ENCODE measurements at places on chromosomes 3 and 15. TPM values are rescaled to one million over a fixed set of nuclear protein-coding genes. Genes with fewer than 3 reads are reported as not detected.
A peak's percentile ranks its signal among the peaks of the same experiment; 100 is the strongest.

DNA sequence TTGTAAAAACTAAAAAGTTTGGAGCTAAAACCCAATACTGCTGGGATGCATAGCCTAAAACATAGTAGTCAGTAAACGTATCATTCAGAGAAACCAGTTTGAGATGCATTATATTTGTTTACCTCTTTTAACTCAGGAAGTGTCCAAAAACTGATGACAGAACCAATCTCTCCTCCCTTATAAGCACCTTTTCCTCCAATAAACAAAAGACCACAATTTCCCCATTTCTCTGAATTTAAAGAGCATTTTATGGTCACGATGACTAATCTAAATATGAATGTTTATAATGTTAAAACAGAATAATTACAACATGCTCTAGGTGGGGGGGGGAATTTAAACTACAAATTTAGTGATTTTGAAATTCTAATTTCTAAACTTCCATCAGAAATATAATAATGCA, 58.5 kb downstream of the CEP63 start:
- DNase-seq, result no peak

- DNase-seq, result peak; percentile 61
These were observed 51.9 kb upstream of the KLF13 start for GRCh38 chr15:31274496-31275330.

- no peak for DNase-seq
These were observed 8.8 kb downstream of the STOML1 start for GRCh38 chr15:73983211-73983727.

DNA sequence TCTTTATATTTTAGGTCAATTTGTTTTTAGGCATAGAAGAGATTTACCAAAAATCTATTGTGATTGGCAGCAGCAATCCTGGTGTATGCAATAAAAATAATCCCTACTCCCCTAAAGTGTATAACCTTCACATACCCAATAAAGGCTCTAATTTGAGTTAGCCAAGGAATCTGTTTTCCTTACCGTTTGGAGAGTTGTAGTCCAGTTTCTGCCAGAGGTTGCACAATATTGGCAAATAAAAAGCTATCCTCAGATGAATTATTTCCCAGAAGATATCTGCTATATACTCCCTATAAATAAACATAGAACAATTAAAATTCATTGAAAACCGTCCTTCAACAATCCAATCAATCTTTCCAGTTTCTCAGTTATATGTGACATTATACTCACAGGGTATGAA, 31.1 kb downstream of the ACKR4 start:
- DNase-seq, result no peak

- DNase-seq, result no peak
These were observed 195.9 kb downstream of the KLHL25 start for GRCh38 chr15:85598718-85599398.

DNA sequence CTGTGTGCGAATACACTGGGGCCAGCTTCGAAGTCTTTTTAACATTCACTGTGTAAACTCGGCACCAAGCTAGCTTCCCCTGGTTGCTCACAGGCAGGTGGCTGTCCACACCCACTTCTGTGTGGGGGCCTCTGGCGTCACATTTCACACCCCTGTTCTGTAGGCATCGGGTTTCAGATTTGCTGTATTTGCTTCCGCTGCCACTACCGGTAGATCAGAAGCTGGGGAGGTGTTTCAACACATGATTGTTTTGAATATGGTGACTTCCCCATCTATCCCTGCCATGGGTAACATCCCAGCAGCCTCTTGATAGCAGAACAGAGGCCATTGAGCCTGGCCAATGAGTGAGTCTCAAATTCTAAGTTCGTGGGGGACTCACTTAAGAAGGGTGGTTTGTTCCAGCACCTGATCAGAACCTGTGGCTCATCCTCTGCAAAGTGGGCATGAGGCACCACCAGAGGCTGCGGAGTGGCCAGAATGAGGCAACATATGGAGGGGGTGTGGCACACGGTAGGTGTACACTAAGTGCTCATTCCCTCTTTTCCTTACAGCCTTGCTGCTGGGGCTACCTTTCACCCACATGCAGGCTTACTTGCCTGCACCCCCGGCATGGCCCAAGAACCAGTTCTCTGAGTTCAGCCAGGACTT, 61.5 kb downstream of the IQSEC1 start:
- peak; percentile 90 for DNase-seq

- no peak for DNase-seq
These were observed 63.9 kb downstream of the BOC start for GRCh38 chr3:113275258-113275556.

GRCh38 chr15:79948761-79949160, 22.2 kb downstream of the BCL2A1 start:
- DNase-seq, result no peak

DNA sequence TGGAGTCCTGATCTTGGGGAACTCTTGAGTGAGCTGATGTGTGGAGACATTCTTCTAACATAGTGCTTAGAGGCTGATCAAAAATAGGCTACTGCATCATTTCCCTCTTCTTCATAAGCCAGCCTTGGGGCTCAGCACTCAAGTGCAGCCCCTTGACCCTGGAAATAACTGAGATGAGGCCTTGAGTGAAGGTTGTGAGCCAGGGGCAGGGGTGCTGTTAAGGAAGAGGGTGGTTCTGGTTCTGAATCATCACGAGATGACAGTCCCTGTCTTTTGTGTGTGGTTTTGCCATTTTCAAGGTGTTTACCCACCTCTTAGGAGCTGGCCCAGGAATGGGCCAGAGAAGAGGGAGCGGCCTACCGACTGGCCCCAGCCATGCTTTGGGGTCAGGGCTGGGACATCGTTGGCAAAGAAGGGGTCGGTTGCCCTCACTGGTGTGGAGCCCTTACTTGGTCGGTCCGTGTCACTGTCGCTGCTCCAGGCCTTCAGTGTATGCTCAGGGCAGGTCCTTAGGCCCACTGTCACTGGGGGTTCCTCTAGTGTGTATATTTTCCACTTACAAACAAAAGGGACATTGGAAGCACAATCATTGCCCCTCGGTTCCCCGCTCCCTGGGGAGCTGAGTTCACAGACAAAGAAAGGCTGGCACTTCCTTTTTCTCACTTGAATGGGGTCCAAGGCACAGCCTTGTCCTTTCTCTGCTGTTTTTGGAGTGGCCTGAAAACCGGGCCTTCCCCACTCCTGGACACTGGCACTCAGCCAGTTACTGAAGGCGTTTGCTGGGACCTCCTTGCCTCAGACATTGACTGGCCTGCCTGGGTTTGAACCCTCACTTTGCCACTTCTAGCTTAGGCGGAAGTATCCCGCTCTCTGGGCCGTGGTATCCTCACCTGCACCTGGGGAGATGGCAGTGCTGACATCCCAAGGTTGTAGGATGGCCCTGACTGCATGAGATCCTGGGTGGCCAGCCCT, 46.6 kb downstream of the SLC6A6 start:
- DNase-seq, result no peak

DNA sequence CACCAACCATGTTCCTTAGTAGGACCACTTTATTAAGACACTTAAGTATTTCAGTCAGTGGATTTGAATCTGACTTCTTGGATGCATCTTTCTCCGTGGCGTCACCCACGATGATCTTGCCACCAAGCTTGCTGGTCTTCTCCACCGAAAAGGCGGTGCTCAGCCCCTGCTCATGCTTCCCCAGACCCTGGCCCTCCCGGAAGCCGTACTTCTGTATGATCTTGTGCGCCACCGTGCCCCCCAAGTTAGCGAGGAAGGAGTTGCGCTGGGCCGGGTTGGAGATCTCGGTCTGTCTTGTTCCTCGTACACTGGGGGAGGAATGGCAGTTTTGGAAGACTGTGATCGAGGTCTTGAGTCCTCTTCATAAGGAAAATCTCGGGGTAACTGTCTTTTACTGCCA, 213.4 kb upstream of the NANOGP8 start:
- DNase-seq, result no peak

DNA sequence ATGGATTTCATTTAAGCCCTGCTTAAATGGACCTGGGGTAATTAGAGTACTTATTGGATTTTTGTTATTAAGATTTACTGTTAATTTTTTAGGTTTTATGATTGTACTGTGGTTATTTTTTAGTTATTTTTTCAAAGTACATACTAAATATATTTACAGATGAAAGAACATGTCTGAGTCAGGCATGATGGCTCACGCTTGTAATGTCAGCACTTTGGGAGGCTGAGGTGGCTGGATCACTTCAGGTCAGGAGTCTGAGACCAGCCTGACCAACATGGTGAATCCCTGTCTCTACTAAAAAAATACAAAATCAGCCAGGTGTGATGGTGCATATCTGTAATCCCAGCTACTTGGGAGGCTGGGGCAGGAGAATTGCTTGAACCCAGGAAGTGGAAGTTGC, 16.2 kb upstream of the RPL24 start:
- DNase-seq, result no peak

DNA sequence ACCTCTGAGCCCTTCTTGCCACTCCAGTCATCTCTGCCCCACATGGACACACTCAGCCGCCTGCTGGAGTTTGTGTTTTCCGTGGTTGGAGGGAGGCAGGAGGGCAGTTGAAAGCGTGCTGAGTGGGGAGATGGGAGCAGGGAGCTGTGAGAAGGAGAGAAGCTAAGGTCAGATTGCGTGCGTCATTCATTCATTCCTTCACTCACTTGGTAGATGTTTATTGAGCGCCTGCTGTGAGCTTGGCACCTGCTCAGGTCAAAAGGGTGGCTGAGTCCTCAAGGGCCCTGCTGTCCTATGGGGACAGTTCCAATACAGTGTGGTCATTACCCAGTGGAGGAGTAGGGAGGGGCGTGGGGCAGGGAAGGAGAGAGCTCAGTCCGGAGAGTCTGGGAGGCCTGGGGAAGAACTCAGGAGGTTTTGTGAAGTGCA, 23.5 kb downstream of the LIMD1 start:
- no peak for DNase-seq

- no peak for DNase-seq
These were observed 338.9 kb upstream of the GBE1 start for GRCh38 chr3:82100378-82100777.

GRCh38 chr3:31974471-31974870, 6.6 kb downstream of the OSBPL10 start:
- no peak for DNase-seq

GRCh38 chr3:89762405-89762804, 655.0 kb downstream of the EPHA3 start:
- DNase-seq, result no peak

GRCh38 chr3:1444195-1444594, 351.4 kb downstream of the CNTN6 start:
- DNase-seq, result no peak

The SERPINI2 gene
- total RNA-seq, result 0.46 TPM

The CHAC1 gene
- 1.6 TPM for total RNA-seq

The EIF4A2 gene
- 361 TPM for total RNA-seq

The LRRIQ4 gene
- not detected for total RNA-seq

The WDR93 gene
- not detected for total RNA-seq

The GOLGA8R gene
- total RNA-seq, result 4.7 TPM

The IP6K1 gene
- 19.7 TPM for total RNA-seq

The GJD2 gene
- total RNA-seq, result 0.11 TPM

Data from cardiac septum (tissue), 1 donor.